ENCODE measurements at places on chromosomes 1 and 21.

DNA sequence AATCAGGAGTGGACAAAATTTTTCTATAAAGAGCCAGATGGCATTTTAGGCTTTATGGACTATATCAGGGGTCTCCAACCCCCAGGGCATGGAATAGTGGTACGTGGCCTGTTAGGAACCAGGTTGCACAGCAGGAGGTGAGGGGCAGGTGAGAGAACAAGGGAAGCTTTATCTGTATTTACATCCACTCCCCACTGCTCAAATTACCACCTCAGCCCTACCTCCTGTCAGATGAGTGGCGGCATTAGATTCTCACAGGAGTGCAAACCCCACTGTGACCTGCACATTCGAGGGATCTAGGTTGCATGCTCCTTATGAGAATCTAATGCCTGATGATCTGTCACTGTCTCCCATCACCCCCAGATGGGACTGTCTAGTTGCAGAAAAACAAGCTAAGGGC, 13.9 kb downstream of the PHTF1 start:
- DNase-seq = no peak

- DNase-seq = no peak
These were observed 126.9 kb downstream of the ESRRG start for GRCh38 chr1:216596281-216596862.

GRCh38 chr1:29849991-29850757, 613.9 kb downstream of the PTPRU start:
- DNase-seq = peak; percentile 26

GRCh38 chr1:4402032-4402431, 252.4 kb upstream of the AJAP1 start:
- no peak for DNase-seq

DNA sequence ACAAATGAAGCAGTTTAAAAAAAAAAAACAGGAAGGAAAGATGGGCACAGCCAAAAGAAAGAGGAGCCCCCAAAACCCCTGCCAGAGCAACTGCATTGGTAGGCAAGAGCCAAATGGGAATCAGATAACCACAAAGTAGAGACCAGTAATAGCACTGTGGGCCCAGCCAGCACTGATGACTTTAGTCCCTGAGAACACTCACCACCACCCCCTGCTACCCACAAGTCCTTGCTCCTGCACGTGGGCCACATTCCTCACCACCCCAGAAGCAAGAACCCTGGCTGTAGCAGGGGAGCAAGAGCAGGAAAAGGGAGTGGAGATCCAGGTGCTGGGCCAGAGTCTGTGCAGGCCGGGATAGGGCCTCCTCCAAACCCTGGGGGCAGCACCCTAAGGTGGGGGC, 86.1 kb downstream of the RRAGC start:
- DNase-seq = no peak

DNA sequence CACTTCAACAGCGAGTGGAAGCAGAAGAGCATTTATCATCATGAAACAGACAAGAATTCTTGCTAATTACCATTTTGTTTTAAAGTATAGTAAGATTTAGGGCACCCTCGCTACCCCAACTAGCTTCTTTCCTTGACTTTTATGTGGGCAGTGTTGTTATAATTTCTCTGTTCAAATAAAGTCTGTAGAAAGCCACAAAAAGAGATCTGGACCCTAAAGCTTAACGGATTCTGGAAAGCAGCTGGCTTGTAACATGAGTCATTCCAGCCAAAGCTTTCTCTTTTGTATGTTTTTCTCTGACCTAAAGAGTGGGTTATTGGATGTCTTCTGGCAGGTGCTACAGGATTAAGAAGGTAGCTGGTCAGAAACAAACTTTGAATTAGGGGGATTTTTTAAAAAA, 37.4 kb downstream of the RUNX1 start:
- DNase-seq = no peak

DNA sequence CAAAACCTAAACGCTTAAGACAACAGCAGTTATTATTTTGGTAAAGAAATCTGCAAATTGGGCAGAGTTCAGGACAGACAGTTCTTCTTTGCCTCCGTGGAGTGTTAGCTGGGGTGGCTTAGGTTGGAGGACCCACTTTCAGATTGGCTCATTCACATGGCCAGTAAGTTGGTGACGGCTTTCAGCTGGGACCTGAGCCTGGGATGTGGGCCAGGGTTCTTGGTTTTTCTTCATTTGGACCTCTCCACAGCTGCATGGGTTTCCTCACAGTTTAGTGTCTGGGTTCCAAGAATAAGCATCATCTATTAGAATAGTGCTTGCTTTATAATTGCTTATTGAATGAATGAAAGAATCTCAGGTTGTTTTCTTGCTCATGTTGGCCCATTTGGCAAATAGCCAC, 72.2 kb downstream of the ATF6 start:
- no peak for DNase-seq

DNA sequence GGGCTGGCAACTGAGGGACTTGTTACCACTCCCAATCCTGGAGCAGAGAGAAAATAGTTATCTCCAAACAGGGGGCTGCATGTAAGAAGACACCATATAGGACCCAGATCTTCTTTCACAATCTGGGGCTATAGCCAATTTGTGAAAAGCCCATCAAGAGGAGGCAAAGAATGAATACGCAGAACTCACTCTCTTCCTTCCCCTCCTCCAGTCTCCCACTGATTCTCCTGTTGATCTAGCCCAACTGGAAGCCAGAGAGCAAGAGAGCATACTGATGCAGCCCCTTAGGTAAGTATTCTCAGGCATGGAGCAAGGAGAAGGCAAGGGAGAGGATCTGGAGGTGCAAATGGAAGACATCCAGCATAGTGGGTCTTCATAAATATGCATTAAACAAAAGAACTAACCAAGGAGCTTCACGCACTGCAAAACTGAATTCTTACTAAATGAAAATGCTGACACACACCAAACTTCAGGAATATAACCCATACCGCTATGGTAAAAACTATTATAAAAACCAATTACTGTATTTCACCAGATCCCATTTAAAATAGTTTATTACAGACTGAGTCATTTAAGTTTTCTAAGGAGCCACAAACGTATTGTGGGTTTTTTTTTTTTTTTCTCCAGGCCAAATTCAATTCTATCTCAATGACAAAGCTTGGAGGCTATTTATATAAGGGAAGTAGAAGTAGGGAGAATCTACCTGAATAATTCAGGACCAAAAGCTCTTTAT, 15.5 kb upstream of the HMGB4 start:
- no peak for DNase-seq

DNA sequence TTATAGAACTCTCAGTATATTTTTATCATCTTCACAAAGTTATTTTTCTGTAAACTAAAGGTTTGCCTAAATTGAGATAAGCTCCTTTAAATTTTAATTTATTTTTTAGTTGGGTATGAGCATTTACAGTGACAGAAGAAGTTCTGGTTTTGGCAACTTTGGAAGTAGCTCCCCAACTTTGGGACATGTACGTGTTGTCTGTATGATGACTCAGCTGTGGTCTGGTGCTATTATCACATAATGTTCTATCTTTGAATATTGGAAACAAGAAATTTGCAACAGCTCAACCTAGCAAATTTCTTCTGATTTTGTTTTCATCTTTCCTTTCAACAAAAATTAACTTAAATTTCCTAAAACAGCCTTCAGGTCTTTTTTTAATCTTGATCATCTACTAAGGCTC, 46.6 kb upstream of the C1orf105 start:
- no peak for DNase-seq

DNA sequence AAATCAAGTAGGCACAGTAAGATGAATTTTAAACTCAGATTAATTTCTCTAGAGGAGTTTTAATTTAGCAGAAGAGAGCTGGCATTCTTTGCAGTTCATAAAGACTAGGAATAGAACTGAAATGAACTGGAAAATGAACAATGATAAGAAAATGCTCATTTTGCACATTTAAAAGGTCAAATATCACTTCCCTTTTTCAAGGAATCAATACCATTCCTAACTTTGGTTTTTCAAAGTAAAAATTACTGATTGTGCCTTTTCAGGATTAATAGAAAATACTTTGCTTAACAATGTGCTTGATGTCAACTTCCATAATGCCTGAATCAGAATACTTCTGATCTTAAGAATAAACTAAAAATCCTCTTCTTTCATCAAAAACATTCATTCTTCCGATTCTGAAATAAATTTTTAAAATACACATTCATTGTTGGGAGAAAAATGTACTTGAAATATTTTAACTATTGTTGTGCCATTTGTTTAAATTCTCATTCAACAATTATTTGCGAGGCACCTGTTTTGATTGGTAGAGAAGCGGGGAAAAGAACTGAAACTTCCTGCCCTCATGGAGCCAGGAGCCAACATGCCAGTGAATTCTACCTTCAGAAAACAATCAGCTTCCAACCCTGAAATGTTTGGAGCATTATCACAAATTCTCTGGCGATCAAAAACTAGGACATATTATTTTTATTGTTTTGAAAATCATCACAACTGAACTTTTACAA, 2.1 kb downstream of the SCAF4 start:
- DNase-seq = no peak

DNA sequence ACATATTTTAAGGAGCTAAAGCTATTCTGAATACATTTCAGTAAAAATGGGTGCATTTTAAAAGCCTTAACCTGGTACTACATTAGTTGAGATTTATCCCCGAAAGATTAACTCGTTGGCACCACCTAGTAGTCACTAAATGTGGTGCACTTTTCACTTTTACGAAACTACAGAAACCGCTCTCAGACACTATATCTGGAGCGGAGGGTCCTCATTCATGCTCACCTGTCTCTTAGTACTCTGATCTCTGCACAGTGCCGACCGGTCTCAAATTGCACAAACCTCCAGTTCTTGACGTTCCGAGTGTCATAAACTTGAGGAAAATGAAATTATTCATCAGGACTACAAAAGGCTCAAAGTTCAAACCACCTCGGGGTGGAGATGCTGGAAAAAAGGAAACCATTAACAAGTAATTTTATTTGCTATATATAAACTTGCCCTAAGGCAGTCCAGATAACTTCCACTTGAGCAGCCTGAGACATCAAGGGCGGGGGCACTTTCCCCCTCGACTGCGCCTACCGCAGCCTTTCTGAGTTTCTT, 722 bp downstream of the LZIC start:
- peak; percentile 54 for DNase-seq

GRCh38 chr1:31633117-31633516, 11.6 kb downstream of the PEF1 start:
- peak; percentile 66 for DNase-seq

DNA sequence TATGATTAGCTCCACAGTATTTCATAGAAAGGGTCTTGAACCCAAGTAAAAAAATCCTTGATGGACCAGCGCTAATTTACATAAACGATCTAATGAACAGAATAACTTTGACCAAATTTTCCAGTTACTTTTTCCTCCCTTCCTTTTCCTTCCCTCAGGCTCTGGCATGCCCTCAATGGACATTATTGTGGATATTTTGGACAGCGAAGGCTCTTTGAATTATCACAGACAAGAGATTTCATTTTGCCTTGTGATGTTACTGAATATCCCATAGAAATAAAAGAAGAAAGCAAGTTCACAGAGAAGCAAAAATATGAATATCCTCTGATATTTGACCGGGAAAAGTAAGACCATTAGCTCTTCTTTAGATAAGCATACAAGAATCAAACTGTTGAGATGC, 60.3 kb upstream of the EXO1 start:
- DNase-seq = no peak

- peak; percentile 74 for DNase-seq
These were observed 3.6 kb downstream of the BEST4 start for GRCh38 chr1:44784094-44785028.

GRCh38 chr1:21594935-21595897, 73.9 kb downstream of the RAP1GAP start:
- peak; percentile 78 for DNase-seq

DNA sequence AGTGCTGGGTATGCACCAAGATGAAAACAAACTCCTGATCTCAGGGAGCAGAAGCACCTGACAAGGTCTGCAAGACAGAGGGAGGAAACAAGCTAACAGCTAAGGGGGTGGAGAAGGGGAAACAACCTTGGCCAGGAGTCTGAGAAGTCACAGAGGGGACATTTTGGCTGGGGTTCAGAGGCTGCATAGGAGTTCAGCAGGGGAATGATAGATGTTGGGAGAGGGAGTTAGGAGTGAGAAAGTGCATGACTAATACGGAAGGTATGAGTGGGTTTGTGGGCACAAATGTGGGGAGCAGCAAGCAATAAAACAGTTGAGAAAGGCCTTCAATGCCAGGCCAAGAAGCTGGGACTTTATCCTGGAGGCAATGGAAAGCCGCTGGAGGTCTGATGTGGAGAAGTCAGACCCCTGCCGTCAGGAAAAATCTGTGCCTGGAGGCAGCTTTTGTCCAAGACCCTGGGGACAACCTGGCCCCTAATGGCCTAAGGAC, 16.4 kb downstream of the EPHA2 start:
- peak; percentile 67 for DNase-seq

- no peak for DNase-seq
These were observed 16.9 kb upstream of the ARHGAP29 start for GRCh38 chr1:94254073-94254810.

- DNase-seq = no peak
These were observed 4.5 kb upstream of the PRDX1 start for GRCh38 chr1:45526135-45526644.

DNA sequence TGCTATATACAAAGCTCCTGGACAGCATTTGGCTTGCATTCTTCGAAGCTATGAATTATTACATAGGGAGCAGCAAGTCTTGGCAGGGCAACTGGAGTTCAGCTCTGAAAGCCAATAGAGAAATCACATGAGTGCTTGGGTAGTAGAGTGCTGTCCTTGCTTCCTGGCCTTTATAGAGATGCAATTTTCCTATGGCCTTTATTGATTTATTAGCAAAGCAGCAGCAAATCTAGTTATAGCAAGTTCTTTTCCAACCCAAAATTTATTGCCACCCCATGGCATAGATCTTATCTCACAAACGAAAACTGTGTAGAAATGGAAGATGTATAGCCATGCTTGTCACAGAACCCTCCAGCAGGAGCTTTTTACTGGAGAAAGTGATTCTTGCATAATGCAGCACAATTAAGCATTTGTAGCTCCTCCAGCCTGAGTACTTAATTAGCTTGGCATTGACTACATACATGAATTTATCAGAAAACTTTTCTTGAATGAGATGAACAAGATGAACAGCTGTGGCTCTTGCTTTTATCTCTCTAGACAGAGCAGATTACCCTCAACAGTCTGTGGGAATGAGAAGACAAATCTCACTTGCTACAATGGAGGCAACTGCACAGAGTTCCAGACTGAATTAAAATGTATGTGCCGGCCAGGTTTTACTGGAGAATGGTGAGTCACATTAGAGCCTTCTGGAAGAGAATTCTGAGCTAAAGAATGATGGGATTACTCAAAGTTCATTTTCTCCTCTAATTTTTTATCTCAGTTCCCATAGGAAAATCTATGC, 170.1 kb downstream of the CRB1 start:
- DNase-seq = no peak

DNA sequence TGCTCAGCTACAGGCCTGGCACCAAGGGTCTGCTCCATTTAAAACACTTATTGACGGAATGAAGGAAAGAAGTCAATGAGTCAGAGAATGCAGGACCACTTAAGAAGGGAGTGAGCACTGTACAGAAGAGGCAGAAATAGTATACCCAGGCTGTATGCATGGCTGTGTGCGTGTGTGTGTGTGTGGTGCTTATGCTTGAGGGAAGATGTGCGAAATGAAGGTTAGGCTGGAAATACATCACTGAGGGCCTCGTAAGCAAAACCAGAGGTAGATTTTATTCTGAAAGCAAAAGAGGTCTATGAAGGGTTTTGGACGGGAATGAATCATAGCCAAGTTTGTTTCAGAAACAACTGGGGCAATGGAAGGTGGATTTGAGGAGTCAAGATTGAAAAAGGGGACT, 9.7 kb upstream of the ADGRB2 start:
- no peak for DNase-seq
